Stimulated activated CD8-positive, alpha-beta memory T cell treated with anti-CD3 and anti-CD28 coated beads, Interleukin-7, amount 100 ng/mL, for 1 hour (primary cell): ENCODE measurements at places on chromosomes 1 and 21.
A peak's percentile ranks its signal among the peaks of the same experiment; 100 is the strongest.

- DNase-seq, result no peak
These were observed 16.6 kb downstream of the C1orf141 start for GRCh38 chr1:67118191-67118590.

DNA sequence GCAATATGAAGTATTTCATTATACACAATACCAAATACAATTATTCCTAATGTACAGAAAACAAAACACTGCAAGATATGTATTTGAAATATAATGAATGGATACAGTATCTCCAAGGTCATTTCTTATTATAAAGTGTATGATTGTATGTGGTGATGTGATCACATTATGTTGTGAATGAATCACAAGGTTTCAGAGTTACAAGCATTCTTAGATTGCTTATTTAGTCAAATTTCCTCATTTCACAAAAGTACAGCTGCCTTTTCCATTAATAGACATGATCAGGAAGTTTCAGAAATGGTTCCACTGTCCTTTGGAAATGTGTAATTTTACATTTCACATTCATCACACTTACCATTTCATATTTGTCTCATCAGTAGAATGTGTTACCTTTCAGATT lies 28.3 kb upstream of the NEK7 start:
- no peak for DNase-seq

GRCh38 chr1:17929224-17929623 lies 174.1 kb downstream of the ACTL8 start:
- DNase-seq, result no peak

DNA sequence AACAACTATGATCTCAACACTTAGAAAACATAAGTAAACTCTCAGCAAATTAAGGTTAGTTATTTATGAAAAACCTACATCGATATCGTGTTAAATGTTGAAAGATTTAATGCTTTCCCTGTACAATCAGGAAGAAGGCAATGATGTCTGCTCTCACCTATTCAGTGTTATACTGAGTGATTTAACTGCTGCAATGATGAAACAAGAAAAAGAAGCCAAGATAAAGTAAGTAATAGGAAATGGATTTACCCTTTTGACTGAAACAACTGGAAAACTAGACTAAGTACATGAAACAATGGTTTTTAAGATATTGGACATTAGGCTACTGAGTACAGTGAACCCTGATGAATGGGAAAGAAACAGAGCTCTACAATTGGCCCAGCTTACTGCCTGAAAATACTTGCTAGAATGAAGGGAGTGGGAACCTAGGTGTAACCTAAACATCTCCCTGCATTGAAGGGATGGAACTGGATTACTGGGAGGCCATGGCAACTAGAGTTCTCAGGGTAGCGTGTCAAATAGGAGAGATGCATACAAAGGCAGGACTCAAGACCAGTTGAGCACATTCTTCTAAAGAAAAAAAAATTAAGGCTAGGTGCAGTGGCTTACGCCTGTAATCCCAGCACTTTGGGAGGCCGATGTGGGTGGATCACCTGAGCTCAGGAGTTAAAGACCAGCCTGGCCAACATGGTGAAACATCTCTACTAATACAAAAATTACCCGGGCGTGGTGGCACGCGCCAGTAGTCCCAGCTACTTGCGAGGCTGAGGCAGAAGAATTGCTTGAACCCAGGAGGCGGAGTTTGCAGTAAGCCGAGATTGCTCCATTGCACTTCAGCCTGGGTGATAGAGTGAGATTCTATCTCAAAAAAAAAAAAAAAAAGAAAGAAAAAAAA lies 37.3 kb downstream of the SNRPE start:
- DNase-seq, result no peak

GRCh38 chr21:44948426-44949120 lies 8.7 kb downstream of the SLX9 start:
- DNase-seq, result no peak

DNA sequence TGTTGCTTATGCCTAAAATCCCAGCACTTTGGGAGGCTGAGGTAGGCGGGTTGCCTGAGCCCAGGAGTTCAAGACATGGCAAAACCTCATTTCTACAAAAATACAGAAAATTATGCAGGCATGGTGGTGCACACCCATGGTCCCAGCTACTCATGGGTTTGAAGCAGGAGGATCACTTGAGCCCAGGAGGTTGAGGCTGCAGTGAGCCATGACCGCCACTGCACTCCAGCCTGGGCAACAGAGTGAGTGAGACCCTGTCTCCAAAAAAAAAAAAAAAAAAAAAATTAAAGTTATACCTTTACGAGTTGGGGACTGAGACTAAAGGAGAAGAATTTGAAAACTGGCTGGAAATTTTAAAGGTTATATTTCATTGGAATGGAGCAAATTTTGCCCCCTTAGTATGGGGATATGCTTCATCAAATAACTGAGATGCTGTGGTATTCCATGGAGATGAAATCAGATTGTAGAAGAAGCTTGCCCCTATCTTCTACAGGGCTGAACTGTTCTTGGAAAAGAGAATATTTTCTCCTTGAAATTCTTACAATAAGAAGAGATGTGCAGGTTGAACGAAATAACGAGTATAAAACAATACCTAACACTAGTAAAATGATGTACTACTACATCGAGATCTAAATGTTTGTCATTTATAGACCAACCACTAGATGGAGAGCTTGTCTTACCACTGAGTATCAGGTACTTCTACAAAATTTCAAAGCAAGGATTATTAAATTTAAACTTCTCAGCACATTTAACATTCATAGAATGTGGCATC lies 34.9 kb upstream of the SCYL3 start:
- DNase-seq, result no peak

GRCh38 chr1:233962878-233963277 lies 58.4 kb downstream of the SLC35F3 start:
- no peak for DNase-seq

- DNase-seq, result no peak
These were observed 71.2 kb downstream of the GPR161 start for GRCh38 chr1:168065506-168065905.

DNA sequence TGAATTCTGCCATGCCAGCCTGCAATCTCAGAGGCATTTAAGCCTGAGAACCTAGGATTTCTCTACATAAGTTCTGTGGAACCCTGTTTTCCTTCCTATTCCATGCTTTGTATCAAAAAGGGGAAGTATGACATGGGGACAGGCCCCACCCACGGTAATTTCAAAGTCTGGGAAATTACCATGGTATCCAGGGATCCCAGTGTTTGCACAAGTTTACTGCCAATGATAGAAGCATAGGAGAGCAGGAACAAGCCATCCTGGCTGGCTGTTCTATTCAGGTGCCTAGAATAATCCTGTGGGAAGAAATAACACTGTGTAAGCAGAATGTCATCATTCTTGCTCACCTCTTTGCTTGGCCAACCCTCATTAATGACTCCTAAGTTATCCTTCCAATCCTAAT lies 53.8 kb upstream of the ATP1B1 start:
- DNase-seq, result no peak

DNA sequence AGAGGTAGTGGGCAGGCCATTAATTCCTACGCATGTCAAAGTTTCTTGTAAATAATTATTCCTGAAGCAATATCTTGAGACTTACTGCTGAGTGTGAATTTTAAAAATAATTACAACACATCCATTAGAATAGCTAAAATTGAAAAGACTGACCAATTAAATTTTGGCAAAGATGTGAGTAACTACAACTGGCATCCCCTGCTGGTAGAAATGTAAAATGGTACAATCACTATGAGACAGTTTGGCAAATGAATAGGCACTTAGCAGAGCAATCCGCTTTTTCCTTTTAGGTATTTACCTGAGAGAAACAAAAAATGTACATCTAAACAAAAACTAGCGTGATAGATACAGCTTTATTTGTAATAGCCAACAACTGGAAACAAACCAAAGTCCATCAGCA lies 798.9 kb downstream of the BRINP3 start:
- DNase-seq, result no peak

DNA sequence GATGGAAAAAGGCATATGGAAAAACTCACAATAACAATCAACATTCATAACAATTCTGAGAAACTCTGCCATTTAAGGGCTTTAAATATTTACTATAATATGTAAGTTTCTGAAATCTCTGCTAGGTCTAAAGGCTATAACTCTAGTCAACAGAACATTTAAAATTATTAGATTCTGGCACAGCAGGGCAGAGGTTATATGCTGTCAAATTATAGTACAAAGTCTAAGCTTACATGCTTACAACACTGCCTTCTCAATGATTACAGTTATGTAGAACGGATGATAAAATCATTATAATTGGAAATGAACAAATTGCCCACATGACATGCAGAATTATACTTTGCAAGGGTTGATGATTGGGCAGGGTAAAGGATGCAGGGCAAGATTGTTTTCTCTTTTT lies 97.7 kb downstream of the PIGK start:
- DNase-seq, result no peak

- no peak for DNase-seq
These were observed 167.1 kb downstream of the LYPLAL1 start for GRCh38 chr1:219340796-219341195.

DNA sequence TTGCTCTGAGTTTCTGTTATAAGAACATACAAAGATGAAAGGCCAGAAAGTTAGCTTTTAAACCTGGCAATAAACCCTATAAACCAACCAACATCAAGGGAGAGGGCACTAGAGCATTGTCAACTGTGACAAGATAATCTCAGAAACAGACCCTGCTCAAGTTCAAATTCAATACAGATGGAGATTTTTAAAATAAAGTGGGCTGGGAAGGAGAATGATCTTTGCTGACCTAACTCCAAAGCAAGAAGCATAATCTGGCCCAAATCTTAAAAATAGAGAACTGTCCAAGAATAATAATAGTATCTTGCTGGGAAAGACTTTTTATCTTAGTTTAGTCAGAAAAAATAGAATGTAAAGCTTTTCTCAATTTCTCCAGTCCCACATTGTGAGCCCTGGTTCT lies 485.5 kb downstream of the DISC1 start:
- DNase-seq, result no peak

- no peak for DNase-seq
These were observed 19.6 kb upstream of the KCNQ4 start for GRCh38 chr1:40763742-40764532.

GRCh38 chr1:5485968-5486696 lies 506.1 kb downstream of the NPHP4 start:
- DNase-seq, result no peak

DNA sequence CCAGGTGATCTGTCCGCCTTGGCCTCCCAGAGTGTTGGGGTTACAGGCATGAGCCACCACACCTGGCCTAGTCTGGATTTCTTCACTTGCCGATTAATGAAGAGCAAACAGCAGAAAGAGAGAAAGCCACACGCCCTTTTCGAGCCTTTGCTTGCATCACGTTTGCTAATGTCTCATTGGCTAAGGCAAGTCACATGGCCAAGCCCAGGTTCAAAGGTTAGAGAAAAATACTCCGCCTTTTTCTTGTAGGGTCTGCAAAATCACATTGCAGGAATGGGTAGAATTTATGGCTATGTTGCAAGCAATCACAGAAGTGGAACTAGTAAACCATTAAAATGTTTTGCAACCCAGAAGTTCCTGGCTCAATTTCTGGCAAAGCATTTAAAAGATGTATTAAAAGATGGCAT lies 26.8 kb upstream of the BACH1 start:
- DNase-seq, result no peak

- no peak for DNase-seq
These were observed 834.3 kb downstream of the KCNT2 start for GRCh38 chr1:195773931-195774330.

GRCh38 chr1:237556911-237557310 lies 333.8 kb downstream of the ZP4 start:
- no peak for DNase-seq

DNA sequence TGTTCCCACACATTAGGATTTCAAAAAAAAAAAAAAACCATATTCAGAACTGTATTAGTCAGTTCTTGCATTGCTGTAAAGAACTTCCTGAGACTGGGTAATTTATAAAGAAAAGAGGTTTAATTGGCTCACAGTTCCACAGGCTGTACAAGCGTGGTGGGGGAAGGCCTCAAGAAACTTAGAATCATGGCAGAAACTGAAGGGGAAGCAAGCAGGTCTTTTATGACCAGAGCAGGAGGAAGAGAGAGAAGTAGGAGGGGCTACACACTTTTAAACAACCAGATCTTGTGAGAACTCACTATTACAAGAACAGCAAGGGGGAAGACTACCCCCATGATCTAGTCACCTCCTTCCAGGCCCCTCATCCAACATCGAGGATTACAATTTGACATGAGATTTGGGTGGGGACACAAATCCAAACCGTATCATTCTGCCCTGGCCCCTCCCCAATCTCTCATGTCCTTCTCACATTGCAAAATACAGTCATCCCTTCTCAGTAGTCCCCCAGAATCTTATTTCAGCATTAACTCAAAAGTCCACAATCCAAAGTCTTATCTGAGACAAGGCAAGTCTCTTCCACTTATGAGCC lies 51.8 kb downstream of the POU2F1 start:
- DNase-seq, result no peak

- DNase-seq, result no peak
These were observed 104.2 kb downstream of the ATP5PO start for GRCh38 chr21:33811167-33812010.

GRCh38 chr1:77970192-77970591 lies 8.7 kb downstream of the FUBP1 start:
- no peak for DNase-seq

- DNase-seq, result no peak
These were observed 245.6 kb upstream of the HOOK1 start for GRCh38 chr1:59569198-59569597.

DNA sequence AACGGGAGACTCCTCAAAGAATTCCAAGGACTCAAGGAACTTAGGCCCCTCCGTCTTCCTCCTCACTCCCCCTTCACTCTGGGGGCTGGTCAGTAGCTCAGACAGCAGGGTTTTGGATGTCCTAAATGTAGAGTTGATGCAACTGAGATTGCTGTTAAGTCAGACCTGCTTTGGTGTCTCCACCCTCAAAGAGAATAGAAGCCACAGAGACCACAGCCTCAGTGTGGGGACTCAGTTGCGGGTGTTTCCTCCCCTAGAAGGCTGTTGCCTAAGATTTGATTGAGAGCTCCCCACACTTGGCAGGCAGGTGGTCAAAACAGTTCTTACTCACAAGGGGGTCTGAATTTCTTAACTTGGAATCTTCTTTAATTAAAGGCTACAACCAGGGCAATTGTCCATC lies 7.6 kb downstream of the MAN1C1 start:
- DNase-seq, result no peak

DNA sequence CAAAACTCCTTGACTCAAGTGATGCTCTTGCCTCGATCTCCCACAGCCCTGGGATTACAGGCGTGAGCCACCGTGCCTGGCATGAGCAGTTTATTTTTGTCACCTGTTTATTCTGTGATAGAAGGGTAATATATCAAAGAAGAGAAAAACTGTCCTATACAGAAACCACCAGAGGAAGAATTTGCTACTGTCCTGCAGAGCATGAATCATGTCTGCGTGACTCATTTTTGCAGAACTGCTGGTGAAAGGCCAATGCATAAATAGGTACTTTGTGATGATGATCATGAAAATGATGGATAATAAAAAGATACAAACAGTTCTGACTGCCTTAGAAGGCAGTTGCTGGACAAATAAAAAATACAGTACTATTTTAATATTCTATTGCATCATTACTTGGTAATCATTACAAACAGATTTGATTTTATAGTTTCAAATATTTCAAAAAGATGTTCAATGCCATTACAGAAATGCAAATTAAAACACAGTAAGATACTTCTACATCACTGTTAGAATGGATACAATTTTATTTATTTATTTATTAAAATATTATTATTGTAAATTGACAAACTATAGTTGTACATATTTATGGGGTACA lies 26.5 kb downstream of the RIPPLY3 start:
- no peak for DNase-seq

- DNase-seq, result no peak
These were observed 12.3 kb downstream of the KCNA2 start for GRCh38 chr1:110593902-110594301.

GRCh38 chr1:15249081-15249480 lies 2.1 kb downstream of the FHAD1 start:
- DNase-seq, result peak; percentile 18

GRCh38 chr1:2543543-2544092 lies 12.6 kb upstream of the TNFRSF14 start:
- no peak for DNase-seq
